ENCODE measurements at places on chromosomes 4 and X.

- no peak for DNase-seq
These were observed 66.6 kb upstream of the PSAPL1 start for GRCh38 chr4:7501314-7501713.

- DNase-seq, result no peak
These were observed 273.2 kb downstream of the IL15 start for GRCh38 chr4:141909541-141909940.

GRCh38 chrX:7269991-7270390, 122.0 kb upstream of the PUDP start:
- no peak for DNase-seq

DNA sequence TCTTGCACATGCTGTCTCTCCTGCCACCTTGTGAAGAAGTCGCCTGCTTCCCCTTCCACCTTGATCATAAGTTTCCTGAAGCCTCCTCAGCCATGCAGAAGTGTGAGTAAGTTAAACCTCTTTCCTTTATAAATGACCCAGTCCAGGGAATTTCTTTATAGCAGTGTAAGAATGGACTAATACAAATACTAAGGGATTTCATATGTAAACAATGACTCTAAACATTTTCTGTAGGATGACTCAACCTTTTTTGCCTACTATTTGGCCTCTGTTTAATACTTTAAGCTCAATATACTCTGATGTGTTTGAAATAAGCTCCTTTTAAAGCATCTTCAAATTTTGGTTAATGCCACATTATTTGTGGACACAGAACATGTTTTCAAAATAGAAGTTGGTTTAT, 813.5 kb upstream of the SLIT2 start:
- no peak for DNase-seq

- DNase-seq, result no peak
These were observed 101.5 kb downstream of the DHX15 start for GRCh38 chr4:24482871-24483270.

DNA sequence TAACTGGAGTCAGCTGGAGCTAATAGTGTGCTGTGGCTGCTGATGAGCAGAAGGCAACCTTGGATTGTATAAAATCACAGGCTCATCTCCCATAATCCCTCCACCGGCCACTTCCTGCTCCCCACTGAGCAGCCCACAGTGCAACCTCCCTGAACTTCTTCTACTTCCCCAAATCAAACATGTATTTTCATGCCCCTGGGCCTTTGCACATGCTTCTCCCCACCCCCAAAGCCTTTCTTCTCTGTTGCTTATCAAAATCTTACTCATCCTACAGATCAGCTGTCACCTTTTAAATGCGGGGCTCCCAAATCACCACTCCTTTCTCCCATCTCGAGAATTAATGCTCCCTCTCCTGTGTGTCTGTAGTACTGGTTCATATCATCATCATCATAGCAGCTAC, 35.8 kb downstream of the RHOH start:
- DNase-seq, result no peak

DNA sequence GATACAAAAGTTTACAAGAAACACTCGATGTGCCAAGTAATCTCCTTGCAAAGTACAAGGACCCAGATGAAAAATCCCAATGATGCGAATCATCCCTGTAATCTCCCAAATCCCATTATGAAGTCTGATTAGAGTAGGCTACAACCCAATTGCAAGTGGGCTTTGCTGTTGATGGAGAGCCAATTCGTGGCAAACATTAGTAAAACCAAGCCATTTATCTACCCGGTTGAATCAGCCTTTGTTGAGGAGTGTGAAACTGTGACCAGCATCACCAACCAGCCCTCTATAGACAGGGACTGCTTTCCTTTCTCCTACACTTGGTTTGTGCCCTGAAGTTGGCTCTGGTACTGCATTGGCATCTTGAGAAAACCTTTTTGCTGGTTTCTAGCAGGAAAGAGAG, 1.2 kb upstream of the PRPS2 start:
- DNase-seq, result no peak
